NCI-H1694 (cell line): ENCODE measurements at places on chromosomes 7 and 10.

DNA sequence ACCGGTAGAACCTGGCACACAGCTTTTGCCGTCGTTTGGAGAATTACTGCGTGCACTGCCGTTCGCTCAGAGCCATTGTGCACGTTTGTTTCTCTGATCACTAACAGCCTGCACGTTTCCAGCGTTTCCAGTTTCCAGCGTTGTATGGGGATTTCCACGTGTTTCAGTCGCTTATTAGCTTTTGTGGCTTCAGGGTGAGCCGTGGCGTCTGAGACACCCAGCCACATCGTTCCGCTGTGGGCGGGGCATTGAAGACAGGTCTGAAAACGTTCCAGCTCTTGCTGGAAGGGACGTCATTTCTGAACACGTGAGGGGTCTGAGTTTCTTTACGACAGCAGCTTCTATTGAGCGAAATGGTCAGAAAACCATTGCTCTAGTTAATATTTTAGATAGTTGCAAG, 164.8 kb downstream of the DNAJB6 start:
- DNase-seq: no peak

- DNase-seq: no peak
Observed at GRCh38 chr7:18900236-18900635, 217.2 kb downstream of the TWIST1 start.

- DNase-seq: no peak
Observed at GRCh38 chr10:4224178-4224577, 439.2 kb upstream of the KLF6 start.

GRCh38 chr10:92003258-92003657, 79.7 kb downstream of the BTAF1 start:
- no peak for DNase-seq

DNA sequence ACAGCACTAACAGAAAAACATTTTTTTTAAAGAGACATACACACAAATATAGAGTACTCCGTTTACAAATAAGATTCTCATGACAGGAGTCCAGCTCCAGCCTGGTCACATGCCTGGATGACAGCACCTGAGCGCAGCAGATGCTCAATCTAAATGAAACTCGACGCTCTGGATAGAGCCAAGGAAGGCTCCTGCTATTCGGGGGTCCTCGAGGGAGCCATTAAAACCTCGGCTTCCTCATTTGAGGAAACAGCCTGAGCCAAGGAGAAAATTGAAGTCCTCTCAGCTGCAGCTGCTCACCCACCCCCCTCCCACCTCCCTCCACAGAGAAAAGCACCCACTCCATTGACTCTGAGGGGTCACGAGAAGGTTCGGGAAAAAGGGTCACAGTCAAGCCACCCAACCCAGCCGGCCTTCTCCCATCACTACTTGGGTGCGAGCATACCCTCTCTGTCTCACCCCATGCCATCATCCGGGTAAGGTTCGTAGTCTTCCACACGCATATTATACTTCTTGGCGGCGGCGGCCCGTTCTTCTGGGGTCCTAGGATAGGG, 673 bp downstream of the NDUFB8 start:
- no peak for DNase-seq

- no peak for DNase-seq
Observed at GRCh38 chr10:25694206-25694933, 239.7 kb upstream of the MYO3A start.

GRCh38 chr10:4535521-4535920, 290.5 kb upstream of the AKR1E2 start:
- no peak for DNase-seq

DNA sequence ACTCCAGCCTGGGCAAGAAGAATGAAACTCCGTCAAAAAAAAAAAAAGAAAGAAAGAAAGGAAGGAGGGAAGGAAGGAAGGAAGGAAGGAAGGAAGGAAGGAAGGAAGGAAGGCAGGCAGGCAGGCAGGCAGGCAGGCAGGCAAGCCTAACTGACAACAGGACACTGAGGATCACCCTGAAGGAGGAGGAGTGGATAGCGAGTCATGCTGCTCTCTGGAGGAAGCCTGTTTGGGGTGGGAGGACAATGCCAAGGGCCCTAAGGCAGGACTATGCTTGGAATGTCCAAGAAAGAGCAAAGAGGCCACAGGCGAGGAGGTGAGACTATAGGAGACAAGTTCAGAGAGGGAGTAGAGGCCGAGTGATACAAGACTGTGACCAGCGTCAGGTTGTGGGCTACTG, 107.0 kb upstream of the PARD3 start:
- no peak for DNase-seq

DNA sequence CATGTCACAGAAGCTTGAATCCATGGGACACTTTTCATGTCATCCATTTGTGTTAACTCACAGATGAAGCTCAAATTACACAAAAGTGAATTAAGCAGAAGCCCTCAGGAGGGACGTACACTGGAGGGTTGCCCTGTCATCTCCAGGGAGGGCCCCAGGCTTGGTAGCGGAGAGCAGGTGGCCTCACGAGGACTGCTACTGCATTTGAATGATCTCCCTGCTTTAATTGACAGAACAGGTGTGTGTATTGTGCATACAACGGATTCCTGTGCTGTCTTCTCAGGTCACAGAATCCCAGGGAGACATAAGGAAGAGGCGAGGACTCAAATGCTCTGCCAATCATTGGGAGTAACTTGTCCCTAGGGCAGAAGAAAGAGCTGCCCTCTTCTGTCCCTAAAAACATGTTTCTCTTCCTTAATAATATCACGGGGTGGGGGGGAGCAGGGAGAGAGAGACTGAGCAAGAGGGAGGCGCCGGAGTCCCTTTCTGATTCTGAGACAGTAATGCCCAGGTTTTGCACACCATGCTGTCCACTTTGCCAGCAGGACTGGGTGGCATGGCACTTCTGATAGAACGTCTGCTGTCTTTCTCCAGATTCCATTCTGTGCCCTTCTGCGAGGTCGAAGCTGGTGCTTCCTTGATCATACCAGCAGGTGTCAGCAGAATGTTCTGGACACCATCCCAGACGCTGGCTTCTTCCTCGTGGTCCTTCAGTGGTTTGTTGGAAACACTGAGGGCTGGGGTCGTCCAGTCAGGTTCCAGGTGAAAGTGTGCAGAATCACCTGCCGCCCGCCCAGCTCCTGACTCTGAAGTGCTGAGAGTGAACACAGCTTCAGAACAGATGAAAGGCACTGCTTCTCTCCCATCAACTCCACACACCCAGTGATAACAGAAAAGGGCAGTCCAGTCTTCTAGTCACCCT, 26.2 kb upstream of the RASGEF1A start:
- peak; percentile 29 for DNase-seq

GRCh38 chr10:118851062-118852035, 96.6 kb upstream of the CACUL1 start:
- DNase-seq: no peak

DNA sequence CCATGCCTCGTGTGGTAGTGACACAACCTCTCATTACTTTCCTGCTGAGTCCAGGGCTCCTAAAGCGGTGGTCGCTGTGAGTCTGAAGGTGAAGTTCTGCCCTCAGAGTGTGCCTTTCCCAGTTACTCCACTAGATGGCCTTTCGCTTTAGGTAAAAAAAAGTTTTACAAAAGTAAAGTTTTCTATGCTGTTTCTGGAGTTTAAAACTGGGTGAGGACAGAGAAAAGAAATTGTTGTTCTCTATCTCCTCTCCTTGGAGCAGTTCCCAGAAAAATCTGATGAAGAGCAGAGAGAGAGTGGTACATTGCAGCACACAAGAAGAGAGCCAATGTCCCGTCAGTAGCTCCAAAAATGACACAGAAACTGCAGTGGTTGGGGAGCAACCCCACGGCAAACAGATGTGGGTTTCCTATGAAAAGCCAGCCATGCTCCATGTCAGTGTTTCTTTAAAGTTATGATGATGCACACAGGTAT, 257.1 kb downstream of the GLI3 start:
- DNase-seq: no peak

- DNase-seq: no peak
Observed at GRCh38 chr7:91373111-91373800, 109.0 kb downstream of the FZD1 start.

- no peak for DNase-seq
Observed at GRCh38 chr7:6653071-6654003, 16.2 kb downstream of the ZNF316 start.

DNA sequence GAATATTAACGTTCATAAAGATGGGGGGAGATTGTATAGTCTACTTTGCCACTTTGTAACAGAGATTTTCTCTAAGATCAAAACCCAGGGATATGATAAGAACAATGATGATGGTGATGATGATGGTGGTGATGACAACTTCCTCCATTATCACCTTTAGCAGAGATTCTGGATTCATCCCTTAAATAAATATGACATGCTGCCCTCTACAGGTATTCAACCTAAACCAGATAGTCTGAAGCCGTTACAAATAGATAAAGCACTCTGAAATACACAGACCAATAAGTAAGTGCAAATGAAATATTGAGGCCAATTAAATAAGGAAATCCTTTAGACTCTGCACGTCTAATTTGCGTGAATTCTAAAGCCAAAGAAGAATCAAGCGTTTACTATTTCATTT, 211.5 kb downstream of the CREB5 start:
- DNase-seq: no peak

GRCh38 chr10:15464381-15464780, 93.3 kb upstream of the FAM171A1 start:
- no peak for DNase-seq

DNA sequence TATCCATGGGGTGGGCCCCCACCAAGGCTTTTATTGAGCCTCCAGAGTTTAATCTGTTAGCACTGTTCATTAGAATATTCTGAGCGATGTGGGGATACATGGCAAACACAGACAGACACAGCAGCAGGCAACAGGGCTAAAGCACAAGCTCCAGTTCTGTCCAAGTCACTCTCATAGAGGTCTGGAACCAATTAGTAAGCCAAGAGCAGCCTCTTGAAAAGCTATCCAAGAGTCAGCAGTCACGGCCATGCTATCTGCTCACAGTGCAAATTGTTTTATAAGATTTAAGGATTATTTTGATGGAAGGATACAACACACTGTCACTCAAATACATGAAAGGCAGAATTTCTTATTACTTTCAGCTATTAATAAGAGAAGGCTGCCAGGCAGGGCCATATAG, 86.4 kb upstream of the DGKB start:
- no peak for DNase-seq

DNA sequence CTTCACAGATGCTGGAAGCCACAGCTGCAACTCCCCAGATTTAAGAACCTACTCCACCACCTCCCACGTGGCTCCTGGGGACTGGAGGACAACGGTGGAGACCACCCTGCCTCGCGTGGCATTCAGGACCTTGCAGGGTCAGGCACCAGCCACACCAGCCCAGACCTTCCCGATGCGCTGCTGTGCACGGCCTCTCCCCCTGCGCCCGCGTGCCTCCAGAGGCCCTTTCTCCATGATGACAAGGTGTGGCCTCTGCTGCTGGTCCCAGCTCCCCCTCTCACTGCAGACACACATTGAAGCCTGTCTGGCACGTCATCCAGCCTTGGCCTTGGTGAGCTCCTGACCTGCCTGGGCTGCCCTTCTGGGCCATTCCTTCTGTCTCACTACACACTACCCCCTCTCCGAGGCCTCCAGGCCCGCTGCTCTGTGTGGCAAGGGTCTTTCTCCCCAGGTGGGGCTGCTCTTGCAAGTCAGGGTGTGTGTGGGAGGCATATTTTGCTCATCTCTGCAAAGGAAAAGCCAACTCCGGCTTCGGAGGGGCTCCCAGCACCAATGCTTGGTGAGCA, 254.8 kb downstream of the MAD1L1 start:
- no peak for DNase-seq

GRCh38 chr10:84317174-84317573, 11.2 kb upstream of the CCSER2 start:
- DNase-seq: no peak

- DNase-seq: no peak
Observed at GRCh38 chr10:112369495-112370423, 4.2 kb upstream of the ACSL5 start.

DNA sequence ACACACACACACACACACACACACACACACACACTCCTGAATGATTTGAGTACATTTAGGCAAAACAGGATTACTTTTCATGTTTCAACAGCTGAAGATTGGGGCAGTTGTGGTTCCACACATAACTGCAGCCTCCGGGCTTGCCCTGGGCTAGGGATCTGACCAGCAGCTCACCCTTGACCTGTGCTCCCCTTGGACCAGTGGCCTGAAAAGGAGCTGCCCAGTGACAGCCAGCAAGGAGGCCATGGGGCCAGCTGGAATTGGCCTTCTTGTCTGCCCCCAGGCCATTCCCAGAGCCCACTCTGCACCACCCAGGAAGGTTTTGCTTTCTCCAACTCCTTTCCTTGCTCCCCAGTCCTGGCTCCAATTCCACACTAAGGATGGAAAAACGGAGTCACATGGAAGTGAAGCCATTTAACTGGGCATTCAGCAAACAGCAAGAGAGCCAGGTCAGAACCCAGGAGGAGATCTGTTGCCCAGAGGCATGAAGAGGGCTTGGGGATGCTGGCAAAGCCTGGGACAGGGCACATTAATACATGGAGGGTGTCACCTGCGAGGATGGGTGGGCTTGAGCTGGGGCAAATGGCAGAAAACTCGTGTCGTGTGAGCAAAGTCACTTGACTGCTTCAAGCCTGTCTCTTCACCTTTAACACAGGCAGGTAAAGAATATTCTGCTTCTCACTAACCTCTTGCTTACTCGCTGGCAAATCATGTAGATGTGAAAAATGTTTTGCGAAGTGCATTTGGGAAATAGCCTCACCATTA, 61.5 kb upstream of the GDF10 start:
- no peak for DNase-seq

GRCh38 chr7:158649279-158649678, 55.3 kb downstream of the NCAPG2 start:
- DNase-seq: peak; percentile 19

DNA sequence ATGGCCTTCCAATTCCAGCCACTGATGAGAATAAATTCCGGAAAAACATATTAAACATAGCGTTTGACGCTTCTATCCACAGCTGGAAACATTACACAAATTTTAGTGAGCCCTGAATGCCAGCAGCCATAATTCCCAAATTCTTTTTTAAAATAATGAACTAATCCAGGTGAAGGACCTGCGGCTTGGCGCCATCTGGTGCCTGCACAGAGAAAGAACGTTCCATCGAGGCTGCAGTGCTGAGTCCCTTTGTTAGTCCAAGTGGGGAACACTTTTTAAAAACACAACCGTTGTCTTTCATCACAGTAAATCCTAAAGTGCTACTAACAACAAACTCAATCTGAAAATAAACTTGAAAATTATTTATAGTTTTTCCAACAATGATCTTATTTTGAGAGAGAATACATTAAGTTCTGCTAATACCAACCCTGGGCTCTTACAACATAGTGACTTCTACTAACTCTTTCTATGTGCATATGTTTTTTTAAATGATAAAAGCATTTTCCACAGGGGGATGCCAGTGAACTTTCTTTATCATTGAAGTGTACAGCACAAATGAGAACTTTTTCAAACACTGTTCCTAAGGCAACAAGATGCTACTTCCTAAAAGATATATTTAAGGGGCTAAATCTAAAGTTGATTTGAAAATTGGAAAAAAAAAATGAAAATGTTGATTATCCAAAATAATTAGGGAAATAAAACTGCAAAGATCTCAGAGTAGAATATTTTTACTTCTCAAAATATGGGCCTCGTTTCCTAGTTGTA, 166.9 kb upstream of the RNF32 start:
- DNase-seq: peak; percentile 4

- no peak for DNase-seq
Observed at GRCh38 chr7:28048694-28049093, 131.9 kb downstream of the JAZF1 start.
